ENCODE measurements at places on chromosomes 7 and 10.

DNA sequence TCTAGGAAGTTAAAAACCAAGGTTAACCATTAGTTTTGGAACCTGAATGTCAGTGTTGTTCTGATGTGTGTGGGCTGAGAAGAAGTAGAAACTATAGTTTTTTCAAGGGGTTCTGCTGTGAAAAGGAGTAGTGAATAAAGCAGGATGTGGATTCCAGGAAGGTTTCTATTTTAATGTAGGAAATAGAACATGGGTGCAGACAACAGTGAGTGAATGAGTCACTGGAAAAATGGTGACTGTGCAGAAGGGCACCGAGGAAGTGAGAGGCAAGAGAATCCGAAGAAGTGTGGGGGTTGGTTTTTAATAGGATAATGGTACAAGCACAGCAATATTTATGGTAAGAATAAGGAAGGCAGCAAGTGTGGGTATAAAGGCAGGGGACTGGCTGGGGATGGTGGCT, 120.4 kb downstream of the ARHGAP21 start:
- peaks cover 40% of the 10 kb centered on the region for H3K36me3 ChIP-seq
- H3K4me3 ChIP-seq, result no peak overlapping the region
- DNase-seq, result no peak
- H3K27me3 ChIP-seq, result no peaks in the 10 kb centered on the region

DNA sequence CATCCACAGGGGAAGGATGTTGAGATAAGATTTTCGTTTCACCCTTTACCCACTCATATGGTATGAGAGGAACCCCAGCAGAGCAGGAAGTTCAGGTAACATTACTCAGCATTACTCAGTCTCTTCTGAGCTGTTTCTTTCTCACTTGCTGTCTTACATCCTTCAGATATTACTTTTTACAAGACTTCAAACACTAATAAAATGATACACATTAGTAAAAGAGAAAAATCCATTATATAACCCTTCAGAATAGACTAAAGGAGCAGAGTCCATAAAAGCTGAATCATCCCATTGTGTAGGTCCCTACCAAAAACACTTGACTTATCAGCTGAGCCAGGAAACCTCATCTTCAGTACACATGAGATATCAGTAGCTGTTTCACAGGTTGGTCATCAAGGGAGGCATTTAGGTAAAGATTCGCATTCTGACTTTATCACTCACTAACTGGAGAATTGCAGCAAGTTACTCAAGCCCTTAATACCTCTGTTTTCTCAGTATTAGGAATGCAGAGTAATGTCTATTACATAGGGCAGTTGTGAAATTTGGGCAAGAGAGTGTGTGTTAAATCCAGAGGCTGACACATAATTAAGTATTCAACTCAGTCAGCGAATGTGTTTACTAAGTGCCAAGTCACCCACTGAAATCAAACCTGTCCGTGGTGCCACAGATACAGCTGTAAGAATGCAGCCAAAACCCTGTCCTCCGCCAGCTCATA, 44.7 kb downstream of the KLF6 start:
- H3K4me1 ChIP-seq, result peaks cover 2% of the 10 kb centered on the region
- no peaks in the 10 kb centered on the region for H3K27me3 ChIP-seq
- H3K36me3 ChIP-seq, result peaks cover 6% of the 10 kb centered on the region
- H3K4me3 ChIP-seq, result no peak overlapping the region
- DNase-seq, result no peak

DNA sequence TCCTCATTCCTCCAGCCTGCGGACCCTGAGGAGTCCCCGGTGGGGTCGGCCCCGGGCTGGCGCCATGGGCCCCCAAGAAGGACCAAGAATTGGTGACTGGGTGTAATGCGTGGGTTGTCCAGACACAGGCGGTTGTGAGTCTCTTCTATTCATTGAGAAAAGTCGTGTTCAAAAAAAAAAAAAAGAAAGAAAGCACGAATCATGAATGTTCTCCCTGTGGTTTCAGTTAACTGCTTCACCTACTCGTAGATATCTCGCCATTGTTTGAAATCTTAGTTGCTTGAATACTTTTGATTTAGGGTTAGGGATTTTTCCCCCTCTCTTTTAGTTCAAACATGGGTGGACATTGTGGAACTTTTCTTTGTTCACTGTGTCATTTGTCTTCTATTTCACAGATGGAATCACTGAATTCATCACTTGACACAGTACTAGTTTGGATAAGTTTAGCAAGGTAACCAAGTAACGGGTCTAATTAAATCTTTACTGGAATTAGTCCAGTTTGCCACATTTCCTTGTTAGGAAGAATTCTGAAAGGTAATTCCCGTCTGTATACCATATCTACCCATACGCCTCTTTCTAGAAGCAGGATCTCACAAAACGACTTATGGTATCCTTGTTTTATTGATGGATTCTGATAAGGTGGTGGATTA, 775 bp downstream of the STARD3NL start:
- H3K36me3 ChIP-seq, result peaks cover under 1% of the 10 kb centered on the region
- no peak overlapping the region for H3K27ac ChIP-seq
- peak overlapping the region; percentile 96 for H3K4me3 ChIP-seq
- H3K27me3 ChIP-seq, result no peaks in the 10 kb centered on the region
- no peak for DNase-seq

DNA sequence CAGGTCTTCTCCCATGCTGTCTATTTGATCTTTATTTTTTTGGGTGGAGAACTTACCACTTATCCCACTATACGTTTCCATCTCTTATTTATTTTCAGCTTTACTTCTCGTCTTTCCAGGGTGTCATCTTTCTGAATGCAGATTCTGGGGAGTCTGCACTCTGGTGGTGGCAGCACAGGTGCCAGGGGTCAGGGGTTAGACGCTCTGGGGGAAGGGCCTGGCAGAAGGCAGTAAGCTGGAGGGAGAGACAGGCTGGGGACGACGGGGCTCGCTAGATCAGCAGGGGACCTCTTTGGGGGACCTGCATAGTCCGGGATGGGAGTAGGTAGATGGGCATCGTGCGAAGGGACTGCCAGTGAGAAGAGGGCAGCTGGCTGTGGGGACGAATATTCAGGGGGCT, 22.3 kb downstream of the CHST12 start:
- peaks cover 5% of the 10 kb centered on the region for H3K4me1 ChIP-seq
- DNase-seq, result no peak
- H3K36me3 ChIP-seq, result peaks cover under 1% of the 10 kb centered on the region
- no peak overlapping the region for H3K27ac ChIP-seq
- no peaks in the 10 kb centered on the region for H3K27me3 ChIP-seq
- no peak overlapping the region for H3K4me3 ChIP-seq

DNA sequence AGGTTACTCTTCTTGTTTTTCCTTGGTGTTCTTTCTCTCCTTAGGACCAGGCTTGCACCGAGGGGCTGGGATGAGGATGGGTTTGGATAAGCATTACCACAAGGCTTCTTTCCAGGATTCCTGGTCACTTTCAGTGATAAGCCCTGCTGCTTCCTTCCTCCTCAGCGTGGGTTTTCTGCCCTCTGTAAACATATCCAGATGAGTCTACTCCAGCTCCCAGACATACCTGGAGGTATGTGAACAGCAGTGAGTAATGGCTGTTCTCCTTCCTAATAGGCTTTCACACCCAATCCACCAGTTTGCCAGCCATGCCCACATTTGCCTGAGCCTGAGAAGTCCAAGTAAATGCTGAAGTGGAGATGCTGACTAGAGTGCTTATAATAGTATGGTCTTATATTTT, 229.8 kb upstream of the YAE1 start:
- DNase-seq, result no peak
- H3K27ac ChIP-seq, result no peak overlapping the region
- no peaks in the 10 kb centered on the region for H3K36me3 ChIP-seq
- no peaks in the 10 kb centered on the region for H3K27me3 ChIP-seq
- H3K4me1 ChIP-seq, result peaks cover 5% of the 10 kb centered on the region

DNA sequence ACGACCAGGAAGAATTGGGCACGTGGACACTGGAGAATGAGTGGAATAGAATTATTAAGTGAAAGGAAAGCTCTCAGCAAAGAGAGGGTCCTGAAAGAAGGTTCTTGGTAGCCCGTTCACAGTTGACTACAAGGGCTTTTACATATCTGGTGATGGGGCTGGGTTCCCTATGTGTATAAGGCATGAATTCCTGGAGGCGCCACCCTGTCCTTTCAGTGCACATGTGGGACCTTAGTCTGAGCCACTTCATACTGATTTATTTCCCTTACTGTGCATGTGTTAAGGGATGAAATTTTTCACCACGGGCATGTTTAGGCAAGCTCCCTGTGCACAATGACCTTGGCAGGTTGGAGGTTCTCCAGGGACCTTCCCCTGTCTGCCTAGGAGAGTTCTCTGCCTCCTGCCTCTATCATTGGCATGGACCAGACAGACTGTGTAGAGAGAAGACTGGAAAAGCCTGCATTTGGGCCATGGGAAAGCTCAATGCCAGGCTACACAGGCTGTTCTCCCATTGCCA, 145.9 kb upstream of the ITGB1 start:
- no peaks in the 10 kb centered on the region for H3K27me3 ChIP-seq
- DNase-seq, result no peak
- H3K4me3 ChIP-seq, result no peak overlapping the region

DNA sequence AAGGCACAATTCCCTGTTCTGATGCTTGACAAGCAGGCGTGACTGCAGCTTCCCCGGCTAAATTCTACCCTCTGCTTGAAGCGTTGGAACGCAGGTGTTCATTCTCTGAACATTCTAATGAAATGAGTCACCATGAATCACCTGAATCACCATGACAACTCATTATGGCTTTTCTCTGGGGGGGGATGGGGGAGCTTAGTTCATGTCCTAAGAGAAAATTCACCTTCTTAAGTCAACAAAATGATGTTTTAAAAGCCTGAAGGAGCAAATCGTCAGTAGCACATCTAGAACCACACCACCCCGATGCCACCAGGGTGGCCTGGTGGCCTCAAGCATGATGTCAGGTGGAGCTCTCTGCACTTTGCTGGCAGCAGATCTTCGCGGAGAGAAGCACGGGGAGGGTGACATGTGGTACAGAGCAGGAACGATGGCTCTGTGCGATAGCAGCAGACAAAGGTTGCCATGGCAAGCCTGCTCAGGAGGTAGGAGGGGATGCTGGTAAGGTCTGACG, 33.7 kb downstream of the DDC start:
- H3K36me3 ChIP-seq, result no peaks in the 10 kb centered on the region
- H3K4me3 ChIP-seq, result no peak overlapping the region
- H3K27me3 ChIP-seq, result no peaks in the 10 kb centered on the region
- H3K4me1 ChIP-seq, result no peaks in the 10 kb centered on the region

DNA sequence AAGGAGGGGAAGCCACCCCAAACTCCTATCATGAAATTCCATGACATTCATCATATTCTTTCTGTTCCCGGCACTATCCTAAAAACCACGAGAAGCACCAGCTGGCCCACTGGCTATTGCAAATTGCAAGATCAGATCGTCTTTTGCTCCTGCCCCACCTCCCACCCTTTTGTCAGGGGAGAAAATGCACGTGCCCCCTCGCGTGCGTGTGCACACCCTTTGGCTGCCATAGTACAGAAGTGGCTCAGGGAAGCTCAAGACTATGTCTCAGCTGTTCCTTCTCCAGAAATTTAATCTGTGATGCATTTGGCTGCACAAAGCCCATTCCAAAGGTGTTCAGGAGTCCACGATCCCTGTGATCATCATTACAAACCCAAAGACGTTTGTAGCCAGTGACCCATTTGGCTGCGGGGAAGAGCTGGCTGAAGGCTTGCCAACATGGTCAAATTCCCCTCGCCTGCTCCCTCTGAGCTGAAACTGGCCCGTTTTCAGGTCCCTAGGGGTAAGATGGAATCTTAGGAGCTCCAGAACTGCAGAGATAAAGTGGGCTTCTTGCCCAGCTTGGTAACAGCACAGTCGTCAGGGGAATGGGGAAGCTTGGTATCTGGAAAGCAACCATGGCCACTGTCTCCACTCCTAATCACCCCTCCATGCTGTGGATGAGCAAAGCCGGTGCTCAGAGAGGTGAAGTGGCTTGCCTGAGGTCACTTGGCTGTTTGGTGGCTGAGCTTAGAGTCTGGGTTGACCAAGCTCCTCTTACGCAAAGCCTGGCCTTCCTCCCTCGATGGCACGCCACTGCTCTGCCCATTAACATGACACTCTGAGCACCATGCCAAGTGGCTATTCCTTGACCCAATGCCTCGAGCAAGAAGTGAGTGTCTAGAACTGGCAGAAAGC, 155.4 kb downstream of the NEURL1 start:
- DNase-seq, result no peak
- H3K27me3 ChIP-seq, result no peaks in the 10 kb centered on the region
- H3K4me3 ChIP-seq, result no peak overlapping the region
- no peak overlapping the region for H3K27ac ChIP-seq
- peaks cover 13% of the 10 kb centered on the region for H3K4me1 ChIP-seq

GRCh38 chr7:51029701-51030191, 247.1 kb upstream of the GRB10 start:
- no peak overlapping the region for H3K27ac ChIP-seq
- H3K36me3 ChIP-seq, result peaks cover 40% of the 10 kb centered on the region
- H3K27me3 ChIP-seq, result no peaks in the 10 kb centered on the region
- H3K4me3 ChIP-seq, result no peak overlapping the region
- no peak for DNase-seq

DNA sequence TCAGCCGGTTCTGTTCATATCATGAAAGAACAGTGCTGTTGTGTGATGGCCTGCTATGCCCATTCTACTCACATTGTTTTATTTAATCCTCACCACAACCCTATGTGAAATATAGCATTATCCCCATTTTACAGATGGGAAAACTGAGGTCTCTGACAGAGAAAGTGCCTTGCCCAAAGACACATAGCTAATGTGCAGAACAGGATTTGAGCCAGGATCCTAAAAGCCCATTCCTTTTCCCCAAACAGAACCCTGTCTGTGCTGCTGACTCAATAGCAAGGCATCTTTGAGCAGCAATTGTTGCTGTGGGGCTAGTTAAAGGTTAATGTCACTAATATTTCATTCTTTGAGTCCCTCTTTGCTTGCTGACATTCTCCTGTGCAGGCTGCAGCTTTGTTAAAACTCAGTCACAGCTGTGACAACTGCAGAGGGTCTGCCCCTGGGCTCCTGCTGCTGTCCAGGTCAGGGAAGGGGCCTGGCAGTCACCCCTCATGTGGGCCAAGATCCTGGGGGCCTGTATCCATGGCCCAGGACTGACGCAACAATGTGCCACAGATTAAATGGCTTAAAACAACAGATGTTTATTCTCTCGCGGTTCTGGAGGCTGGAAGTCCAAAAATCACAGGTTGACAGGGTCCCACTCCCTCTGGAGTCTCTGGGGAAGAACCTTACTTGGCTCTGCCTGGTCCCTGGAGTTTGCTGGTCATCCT, 40.4 kb downstream of the AFAP1L2 start:
- no peaks in the 10 kb centered on the region for H3K27me3 ChIP-seq
- no peak for DNase-seq
- H3K36me3 ChIP-seq, result no peaks in the 10 kb centered on the region
- peaks cover 7% of the 10 kb centered on the region for H3K4me1 ChIP-seq
- H3K27ac ChIP-seq, result no peak overlapping the region
- no peak overlapping the region for H3K4me3 ChIP-seq

DNA sequence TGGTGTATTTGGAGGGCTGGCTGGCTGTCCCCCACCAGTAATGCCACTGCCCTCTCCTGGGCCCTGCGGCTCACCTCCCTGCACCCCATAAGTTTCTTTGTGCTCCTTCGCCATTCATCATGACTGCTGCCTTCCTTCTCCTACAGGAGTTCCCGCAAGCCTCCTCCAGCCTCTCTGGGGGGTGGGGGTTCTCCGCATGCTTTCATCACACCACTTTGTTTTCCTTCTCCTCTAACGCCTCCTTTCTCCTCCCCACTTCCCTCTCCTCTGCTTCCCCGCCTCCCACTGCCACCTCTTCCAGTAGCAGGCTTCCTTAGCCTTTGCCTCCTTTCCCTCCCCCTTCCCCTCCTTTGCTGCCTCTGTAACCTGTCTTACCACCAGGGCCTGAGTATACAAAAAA, 58.1 kb downstream of the PAX2 start:
- no peak overlapping the region for H3K4me3 ChIP-seq
- H3K4me1 ChIP-seq, result peaks cover 6% of the 10 kb centered on the region
- peak; percentile 51 for DNase-seq
- H3K27me3 ChIP-seq, result no peaks in the 10 kb centered on the region
- H3K36me3 ChIP-seq, result no peaks in the 10 kb centered on the region
